ENCODE measurements at places on chromosomes 6 and 20.

GRCh38 chr20:14732343-14732742 lies 394.9 kb upstream of the FLRT3 start:
- no peak for DNase-seq

GRCh38 chr6:148521158-148521557 lies 178.5 kb downstream of the SASH1 start:
- DNase-seq = no peak

DNA sequence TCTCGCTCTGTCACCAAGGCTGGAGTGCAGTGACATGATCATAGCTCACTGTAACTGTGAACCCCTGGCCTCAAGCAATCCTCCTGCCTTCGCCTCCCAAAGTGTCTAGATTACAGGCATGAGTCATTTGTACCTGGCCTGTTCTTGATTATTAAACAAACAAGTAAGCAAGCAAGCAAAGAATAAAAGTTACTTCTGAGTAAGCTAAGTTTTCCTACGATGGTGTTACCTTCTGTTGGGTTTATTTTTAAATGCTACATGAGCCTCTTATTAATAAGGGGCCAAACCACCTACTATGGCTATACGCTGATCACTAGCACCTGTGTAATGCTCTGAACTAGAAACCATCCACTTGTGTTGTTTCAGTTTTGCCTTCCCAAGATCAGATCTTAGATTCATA lies 50.8 kb downstream of the IL22RA2 start:
- DNase-seq = no peak

DNA sequence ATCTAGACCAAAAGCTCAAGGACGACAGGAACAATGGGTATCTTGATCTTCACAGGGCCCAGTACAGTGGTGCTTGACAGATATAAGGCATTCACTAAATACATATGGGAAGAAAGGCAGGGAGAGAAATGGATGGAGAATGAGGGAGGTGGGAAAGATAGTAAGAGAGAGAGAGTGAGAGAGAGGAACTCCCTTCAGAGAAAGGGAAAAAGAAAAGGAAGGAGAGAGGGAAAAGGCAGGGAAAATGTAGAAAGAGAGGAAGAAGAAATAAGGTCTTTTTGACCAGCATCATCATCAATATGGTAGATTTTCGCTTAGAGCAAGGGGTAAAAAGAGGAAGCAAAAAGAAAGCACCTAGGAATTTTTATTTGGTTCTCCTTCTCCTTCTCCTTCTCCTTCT lies 760 bp upstream of the ANKRD66 start:
- DNase-seq = no peak

GRCh38 chr6:12261502-12261901 lies 28.7 kb upstream of the EDN1 start:
- no peak for DNase-seq

DNA sequence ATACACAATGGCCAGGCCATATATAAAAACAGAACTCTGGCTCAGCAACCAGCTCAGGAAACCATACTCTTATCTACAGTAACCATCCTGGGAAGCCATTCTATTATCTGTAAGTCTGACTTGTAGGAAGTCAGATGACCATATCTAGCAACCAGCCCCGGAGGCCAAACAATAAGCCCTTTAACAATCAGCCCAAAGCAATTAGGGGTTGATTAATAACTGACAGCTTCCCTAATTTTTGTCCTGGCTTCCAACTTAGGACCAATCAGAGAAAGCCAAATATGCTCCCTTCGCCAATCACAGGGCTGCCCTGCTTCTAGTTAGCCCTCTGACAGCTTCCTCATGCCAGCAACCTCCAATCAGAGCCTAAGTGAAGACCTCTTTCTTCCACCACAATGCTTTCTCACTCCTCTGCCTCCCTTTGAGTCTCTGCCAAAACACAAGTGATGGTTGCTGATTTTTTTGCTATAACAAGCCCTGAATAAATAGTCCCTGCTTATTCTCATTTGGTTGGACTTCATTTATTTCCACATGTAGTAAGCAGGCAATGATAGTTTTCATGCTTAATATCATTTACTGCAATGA lies 37.8 kb upstream of the STXBP5 start:
- no peak for DNase-seq

DNA sequence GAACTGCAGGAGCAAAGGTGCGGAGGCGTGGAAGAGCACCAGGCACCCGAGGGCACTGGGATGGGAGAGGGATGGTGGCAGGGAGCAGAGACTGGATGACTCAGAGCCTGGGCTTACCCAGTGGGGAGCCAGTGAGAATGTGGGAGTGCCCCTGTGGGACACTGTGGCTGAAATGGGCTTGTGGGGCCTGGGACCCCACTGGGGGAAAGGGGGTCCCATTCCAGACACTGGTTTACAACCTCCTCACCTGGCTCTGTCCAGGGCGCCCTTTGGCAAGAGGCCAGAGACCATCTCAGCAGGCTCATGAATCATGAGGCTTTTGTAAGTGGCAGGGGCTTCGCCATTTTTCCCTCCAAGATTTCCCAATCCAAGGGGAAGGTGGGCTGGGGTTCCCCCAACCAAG lies 124.0 kb upstream of the MAFB start:
- no peak for DNase-seq

GRCh38 chr6:25449774-25450173 lies 170.6 kb downstream of the CARMIL1 start:
- no peak for DNase-seq

DNA sequence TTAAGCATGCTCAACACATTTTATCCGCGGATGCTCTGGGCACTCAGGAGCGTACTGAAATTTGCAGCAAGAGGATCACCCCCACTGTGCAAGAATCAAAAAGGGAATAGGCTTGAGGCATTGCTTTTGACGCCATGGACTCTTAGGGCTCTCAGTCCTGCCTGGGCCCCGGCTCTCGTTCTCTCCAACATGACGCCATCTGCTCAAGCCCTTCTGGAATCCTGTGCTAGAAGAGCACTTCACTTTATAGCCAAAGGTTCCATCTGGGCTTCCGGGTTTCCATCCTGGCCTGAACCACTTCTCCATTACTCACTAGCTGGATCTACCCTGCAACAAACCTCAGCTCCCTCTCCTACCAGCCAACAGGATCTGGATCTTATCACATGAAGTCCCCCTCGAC lies 105.3 kb downstream of the FOXF2 start:
- DNase-seq = no peak

DNA sequence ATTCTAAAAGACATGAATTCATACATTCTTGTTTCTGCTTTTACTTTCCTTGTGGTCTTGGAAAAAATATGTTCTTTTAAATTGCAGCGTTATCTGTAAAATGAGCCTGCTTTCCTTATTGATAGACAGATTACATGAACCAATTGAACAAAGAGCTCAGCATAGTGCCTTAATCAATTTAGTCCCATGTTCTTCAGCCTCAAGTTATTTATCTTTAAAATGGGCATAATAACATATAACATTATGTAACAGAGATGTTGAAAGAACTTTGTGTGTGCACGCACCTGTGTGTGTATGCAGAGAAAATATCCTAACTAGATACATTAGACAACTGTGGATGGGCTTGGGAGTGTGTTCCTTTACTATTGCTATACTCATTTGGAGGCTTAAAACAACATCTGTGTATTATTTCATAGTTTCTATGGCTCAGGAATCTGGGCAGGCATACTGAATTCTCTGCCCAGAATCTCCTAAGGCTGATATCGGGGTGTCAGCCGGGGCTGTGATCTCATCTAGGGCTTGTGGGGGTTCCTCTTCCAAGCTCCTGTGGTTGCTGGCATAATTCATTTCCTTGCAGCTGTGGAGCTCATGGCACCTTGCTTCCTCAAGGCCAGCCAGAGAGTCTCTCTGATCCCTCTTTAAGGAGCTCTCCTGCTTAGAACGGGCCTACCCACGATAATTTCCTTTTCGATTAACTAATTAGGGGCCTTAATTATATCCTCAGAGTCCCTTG lies 194.1 kb downstream of the ARID1B start:
- DNase-seq = no peak

GRCh38 chr20:20017844-20018185 lies 653 bp downstream of the NAA20 start:
- no peak for DNase-seq

DNA sequence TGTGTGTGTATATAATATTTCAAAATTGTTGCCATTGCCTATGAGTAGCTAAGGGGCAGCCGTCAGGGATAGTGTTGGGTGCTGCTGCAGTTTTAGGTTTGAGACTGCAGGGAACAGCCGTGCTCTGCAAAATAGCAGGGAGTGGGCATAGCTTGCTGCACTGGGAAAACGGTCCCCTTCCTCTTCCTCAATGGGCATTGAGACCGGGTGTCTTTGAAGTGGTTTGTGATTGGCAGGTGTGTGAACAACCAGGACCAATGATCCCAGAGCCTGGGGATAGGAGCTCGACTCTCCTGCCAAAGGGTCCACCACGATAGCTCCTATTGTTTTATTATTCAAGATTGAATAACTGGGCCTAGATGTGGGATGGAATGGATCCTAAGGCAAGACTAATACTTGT lies 5.1 kb upstream of the EBF4 start:
- DNase-seq = no peak

DNA sequence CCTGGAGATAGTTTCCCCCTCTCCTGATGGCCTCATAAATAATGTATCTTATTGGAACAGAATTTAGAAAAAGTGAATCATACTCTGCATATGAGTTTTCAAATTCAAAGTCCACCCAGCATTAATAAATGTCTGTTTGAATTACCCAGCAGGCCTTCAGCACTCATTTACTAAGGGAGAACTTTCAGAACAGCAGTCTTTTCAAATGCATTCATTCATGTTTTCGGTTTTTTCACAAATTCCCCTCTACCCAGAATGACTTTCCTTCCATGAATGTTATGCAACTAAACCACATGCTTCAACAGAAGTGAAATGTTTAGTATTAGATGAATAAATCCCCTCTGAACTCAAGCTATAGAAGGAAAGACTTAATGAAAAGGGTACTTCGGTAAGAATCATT lies 92.4 kb downstream of the RTN4IP1 start:
- no peak for DNase-seq

- DNase-seq = no peak
Observed at GRCh38 chr6:122872311-122872710, 83.3 kb downstream of the SMPDL3A start.

- DNase-seq = no peak
Observed at GRCh38 chr6:33211136-33211535, 2.8 kb downstream of the RING1 start.

- no peak for DNase-seq
Observed at GRCh38 chr6:168603234-168603633, 162.2 kb downstream of the SMOC2 start.

DNA sequence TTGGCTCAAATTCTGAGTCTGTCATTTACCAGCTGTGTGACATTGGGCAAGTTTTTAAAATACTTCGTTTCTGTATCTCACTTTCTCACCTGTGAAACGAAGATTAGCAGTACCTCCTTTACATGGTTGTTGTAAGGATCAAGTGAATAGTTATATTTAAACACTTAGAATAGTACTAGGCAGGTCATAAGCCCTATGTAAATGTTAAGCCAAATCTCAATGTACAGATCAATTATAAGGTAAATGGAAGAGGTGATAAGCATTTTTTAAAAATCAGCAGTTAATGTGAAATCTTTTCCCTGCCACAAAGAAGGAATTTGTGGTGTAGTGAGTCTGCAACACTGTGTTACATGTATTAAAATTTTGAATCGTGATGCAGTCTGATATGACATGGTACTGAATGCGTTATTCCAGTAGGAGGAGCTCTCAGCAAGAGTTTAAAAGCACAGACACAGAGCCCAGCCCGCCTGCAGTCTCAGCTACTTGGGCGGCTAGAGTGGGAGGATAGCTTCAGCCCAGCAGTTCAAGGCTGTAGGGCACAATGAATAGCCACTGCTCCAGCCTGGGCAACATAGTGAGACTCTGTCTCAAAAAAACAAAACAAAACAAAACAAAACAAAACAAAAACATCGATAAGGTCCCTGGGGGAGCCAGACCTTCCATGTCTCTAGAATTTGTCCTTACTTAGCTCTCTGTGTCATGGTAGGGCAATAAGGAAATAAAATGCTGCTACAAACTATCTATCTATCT lies 46.0 kb downstream of the GTF2H5 start:
- DNase-seq = no peak

- no peak for DNase-seq
Observed at GRCh38 chr20:61895016-61895415, 170.7 kb downstream of the TAF4 start.

GRCh38 chr20:59010995-59011873 lies 4.2 kb upstream of the CTSZ start:
- DNase-seq = no peak

GRCh38 chr20:22890594-22891300 lies 144.4 kb upstream of the SSTR4 start:
- no peak for DNase-seq

DNA sequence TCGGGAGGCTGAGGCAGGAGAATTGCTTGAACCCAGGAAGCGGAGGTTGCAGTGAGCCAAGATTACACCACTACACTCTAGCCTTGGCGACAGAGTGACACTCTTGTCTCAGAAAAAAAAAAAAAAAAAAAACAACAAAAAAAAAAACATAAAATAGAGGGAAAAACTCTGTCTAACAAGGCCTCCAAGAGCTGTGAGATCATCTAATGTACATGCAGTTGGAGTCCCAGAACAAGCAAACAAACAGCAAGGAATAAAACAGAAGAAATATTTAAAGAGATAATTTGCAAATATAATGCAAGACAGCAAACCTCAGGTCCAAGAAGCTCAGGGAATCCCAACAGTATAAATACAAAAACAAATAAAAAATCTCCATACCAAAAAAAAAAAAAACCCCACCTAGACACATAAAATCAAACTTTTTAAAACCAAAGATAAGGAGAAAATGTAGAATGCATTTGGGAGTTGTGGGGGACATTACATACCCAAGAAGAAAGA lies 35.0 kb upstream of the CCR6 start:
- DNase-seq = no peak

DNA sequence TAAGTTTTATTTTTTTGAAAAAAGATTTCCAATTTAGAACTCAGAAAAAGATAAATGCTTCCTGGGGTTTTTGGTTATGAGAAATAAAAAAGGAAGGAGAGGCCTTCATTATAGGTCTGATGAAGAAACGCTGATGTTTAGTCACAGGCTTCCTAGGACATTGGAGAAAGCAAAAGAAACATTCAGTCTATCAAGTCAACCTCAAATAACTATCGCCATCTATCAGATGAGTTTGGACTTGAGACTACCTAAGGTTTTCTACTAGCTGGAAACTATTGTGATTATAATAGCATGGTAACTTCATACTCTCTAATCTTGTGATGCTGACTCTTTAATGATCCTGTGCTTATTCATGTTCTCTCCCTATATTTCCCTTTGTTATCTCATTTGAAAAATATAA lies 171.3 kb downstream of the TPBG start:
- no peak for DNase-seq

- DNase-seq = no peak
Observed at GRCh38 chr20:51091406-51092195, 68.7 kb upstream of the KCNG1 start.

DNA sequence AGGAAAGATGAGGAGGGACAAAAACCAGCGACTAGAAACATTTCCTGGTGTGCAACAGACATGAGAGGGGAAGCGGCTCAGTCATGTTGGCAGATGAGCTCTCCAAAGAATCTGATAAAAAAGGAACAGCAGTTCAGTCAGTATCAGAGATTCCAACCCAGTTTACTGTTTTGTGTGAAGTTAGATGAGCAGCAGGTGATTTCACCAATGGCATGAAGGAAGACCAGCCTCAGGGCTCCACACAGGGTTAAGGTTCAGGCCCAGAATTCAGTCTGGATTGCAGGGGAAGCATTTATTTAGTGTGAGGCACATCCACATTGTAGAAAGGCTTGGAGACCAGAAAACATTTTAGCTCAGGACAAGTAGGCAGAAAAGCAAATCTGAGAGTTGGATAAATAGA lies 317.8 kb downstream of the C6orf118 start:
- no peak for DNase-seq

- DNase-seq = no peak
Observed at GRCh38 chr20:45792317-45793118, 764 bp downstream of the DNTTIP1 start.
